ENCODE measurements at places on chromosomes 12 and 14.

DNA sequence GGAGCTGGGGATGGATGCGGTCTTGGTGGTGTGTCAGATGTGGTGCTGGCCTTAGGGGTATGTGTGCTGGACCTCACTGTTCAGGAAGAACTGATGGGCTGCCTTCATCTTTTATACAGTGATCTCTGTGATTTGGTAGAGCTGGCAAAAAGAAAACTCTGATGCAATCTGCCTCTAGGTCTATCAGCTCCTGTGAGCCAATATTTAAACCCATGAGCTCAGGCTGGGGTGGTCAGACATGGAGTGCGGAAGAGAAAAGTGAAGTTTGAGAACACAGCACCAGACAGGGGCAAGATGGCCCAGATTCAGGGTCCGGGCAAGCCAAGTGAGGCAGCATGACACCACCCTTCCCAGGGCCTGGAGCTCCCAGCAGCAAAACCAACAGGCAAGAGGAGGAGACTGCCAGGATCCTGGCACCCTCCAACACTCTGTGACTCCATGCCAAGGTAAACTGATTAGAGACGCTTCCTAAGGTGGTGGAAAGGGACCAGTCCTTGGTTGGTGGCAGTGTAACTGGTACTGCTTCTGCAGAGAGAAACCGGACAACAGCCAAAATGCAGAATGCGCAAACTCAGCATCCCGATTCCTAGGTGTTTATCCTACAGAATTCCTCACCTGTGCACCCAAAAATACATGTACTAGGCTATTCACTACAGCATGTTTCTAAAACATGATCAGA is 82.3 kb downstream of the CHGA start:
- no peak for DNase-seq

DNA sequence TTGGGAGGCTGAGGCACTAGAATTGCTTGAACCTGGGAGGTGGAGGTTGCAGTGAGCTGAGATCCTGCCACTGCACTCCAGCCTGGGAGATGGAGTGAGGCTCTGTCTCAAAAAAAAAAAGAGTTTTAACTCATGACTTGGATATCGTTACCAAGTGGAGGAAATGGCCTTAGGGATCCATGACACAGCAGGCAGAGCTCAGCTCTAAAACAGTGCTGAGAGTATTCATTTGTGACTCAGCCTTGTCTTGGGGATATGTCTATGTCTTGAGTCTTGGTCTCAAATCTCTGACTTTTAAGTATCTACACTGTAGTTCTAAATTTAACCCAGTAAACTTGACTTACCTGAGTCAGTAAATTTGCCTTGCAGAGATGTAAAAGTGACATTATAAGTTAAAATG is 8.8 kb upstream of the PEX5 start:
- no peak for DNase-seq

DNA sequence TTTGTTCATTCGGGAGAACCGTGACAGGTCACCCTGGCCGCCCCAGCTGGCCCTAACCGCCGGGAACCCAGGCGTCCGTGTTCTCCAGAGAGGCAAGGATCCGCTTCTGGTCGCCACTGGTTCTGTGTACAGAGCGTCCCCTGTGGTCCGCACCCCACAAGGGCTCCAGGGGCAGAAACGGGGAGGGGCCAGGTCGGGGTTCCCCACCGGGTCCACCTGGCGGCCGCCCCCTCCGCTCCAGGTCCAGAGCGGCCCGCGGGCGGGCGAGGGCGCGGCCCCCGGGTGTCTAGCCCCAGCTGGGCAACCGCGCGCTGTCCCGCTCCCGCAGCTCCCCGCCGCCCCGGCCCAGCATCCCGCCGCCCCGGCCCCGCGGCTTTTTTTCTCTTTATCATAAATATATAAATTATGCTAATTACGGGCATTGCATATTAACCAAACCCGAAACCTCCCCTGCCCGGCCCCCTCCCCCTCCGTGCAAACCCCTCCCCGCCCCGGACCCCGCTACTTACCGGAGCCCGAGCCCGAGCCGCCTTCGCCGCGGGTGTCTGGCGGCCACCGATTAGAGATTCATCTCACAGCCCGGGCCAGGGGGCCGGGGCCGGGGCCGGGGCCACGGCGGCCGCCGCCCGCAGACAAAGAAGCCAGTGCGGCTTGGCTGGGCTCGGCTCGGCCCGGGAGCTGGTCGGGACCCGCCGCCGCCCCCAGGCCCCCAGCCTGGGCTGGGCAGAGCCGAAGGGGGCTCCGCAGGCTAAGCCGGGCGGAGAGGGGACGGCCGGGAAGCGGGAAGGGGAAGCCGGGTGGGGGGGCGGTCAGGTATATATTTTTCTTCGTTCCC is 512 bp downstream of the POU6F1 start:
- peak; percentile 3 for DNase-seq

DNA sequence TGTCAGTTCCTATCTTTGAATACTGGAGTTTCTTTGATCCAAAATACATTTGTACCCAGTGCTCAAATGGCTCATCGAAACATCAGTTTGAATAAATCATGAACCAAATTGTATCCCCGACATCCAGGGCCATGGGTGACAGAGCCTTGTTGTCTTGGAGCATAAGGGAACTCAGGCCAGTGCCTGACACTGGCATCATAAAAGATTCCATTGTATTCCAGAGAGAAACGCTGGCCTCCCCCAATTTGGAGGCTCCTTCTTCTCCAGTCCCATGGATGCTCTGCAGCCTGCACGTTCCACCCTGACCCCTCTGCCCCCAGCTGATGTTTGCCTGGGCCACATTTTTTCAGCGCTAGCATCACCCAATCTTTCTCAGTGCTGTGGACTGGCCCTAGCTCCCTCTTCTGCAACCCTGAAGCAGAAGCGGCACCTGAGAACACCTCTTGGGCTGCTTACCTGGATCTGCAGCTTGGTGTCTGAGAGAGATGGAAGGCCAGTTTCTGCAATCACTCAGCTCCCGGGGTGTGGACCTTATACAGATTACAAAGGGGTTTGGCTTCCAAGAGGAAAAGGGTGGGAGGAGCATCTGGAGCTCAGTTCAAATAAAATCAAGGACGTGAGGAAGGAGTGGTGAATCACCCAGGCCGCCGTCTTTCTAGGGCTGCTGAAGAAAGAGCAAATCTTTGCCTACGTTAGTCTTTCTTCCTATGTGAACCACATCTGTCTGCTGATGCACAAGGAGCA is at the start of gene RNASE1:
TSS of gene RNASE1 (minus strand) at position 504 of the 744 bp plus-strand sequence. CDS start 776 bp downstream, outside the sequence.
- no peak for DNase-seq

- DNase-seq, result no peak
Measured at GRCh38 chr14:59631237-59631636, 54.6 kb upstream of the CCDC175 start.

GRCh38 chr14:71988939-71989338 is 56.7 kb downstream of the RGS6 start:
- DNase-seq, result no peak

DNA sequence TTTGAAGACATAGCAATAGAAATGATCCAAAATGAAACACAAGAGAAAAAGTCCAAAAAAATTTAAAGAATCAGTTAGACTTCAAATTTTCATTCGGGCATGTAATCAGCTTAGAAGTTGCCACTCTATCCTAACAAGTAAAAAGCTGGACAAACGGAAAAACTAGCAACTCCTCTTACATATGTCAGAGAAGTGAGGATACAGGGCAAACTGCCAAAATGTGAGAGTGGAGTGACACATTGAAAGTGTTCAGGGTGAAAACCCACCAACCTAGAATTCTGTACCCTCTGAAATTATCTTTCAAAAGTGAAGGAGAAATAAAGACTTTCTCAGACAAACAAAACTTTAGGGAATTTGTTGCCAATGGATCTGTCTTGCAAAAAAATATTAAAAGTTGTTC is 42.0 kb upstream of the CHPT1 start:
- no peak for DNase-seq

DNA sequence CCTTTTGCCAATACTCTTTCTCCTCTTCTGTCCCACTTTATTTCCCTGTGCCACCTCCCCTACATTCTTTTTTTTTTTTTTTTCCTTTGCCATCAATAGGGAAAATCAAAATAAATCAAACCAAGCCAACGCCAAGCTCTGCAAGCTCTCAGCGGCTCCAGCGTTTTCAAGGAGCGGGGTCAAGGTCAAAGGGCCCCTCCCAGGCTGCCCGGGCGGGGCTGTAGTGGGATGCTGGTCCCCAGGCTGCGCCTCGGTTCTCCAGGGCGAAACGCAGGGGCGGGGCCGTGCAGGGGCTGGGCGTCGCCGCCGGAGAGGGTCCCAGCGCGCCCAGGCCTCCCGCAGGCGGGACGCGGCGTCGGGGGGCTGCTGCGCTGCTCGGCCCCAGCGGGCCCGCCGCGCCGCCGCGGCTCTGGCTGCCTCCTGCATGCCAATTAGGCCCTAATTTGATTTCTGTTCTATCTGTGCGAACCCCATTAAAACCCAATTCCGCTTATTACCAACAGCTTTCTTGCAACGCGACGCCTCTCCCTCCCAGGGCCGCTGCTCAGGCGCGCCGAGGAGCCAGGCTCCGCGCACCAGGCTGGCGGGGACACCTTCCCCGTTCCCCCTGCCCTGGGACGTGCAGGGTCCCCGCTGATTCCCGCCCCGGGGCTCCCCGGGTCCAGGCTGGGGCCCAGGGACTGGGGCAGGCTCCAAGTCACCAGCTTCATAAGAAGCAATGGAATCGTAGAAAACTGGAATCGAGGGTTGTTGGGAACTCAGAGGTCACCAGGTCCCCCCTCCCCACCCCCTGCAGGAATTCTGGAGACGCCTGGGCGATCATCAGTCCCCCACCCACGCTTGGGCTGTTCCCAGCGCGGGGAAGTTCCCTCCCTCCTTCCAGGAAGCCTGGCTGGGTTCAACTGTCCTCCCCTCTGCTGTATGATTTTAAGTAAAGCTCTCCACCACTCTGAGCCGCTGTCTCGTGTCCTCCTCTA is 50.7 kb upstream of the MAP1LC3B2 start:
- DNase-seq, result peak; percentile 15

DNA sequence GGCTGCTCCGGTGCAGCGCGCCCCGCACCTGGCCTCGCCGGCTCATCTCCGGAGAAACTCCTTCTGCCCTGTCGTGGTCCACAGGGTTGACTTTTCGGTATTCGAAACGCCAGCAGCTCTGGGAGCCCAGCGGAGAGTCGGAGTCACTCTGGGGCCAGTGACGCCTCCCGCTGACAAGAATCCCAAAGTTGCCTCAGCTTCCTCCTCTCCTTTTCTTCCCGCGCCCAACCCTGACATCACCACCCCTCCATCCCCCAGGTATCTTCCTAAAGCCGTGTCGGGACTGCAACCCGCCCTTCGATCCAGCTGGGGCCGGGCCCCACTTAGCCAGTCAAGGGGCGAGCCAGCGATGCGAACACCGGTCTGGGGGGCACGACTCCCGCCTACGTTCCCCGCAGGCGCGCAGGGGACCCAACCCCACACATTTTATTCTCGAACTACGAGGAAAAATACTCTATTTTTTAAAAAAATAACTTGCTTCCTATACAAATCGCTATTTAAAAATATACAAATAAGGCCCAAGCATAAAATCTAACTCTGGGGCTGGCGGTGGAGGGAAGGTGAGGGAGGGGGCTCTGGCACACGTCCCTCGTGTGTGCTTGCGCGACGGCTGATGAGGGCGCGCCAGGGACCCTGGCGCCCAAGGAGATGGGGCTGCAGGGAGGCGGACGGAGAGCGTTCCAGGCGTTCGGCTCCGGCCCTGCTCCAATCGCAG is 2.1 kb downstream of the NKX2-8 start:
- DNase-seq, result no peak

DNA sequence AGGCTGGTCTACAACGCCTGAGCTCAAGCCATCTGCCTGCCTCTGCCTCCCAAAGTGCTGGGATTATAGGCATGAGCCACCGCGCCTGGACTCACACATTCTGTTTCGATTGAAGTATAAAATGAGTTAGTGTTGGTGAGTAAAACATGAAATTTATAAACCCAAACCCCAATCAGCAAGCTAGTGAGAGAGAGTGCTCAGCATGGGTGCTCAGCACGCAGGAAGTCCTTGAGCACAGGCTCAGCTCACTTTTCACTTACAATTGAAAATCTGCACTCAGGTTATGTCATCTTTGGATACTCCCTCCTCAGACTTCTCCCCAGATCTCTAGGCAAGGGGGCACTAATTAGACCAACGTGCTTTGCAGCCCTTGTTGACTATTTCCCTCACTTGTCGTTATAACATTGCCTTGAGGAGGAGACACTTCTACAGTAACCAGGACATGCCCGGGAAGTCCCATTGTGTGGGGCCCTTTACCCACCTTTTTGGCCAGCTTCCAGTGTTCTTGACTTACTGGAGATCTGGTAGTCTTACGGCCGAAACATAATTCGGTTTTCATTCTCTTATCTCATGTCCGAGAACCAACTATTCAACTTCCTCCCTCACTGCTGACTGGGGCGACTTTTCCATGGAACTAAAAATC is 68.5 kb upstream of the AMN1 start:
- no peak for DNase-seq

DNA sequence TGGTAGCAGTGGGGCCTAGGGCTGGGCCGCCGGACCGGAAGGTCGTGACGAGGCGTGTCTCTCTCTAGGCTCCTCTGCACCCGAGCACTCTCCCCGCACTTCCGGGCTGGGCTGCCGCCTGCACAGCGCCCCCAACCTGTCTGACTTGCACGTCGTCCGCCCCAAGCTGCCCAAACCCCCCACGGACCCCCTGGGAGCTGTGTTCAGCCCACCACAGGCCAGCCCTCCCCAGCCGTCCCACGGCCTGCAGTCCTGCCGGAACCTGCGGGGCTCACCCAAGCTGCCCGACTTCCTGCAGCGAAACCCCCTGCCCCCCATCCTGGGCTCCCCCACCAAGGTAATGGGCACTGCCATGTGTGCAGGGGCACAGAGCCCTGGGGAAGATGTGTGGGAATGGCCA is 13.3 kb upstream of the PUS1 start:
- DNase-seq, result no peak

DNA sequence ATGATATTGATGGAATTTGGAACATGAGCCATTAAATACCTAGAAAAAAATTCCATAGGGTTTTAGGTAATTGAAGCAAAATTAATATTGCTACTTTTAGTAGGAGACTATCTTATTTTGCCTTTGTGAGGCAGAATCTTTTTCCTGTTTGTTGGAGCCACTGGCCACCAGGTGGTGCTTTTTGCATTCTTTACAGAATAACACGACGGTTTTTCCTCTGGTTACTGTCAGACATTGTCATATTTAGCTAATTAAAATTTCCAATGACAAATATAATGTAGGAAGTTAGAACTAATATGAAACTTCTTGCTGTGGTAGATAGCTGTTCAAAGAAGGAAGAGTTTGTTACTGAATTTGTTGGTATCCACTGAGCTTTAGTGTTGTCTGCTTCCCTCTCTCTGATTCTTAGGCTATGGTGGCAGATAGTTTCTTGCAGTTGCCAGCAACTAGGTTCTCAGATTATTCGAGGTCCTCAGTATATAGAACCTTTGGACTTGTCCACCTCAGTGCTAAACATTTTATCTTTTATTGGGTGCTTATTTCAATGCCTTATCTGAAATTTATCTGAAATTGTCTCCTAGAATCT is 25.7 kb downstream of the RAB21 start:
- DNase-seq, result no peak

GRCh38 chr12:14920475-14921126 is 17.7 kb downstream of the ERP27 start:
- DNase-seq, result no peak

DNA sequence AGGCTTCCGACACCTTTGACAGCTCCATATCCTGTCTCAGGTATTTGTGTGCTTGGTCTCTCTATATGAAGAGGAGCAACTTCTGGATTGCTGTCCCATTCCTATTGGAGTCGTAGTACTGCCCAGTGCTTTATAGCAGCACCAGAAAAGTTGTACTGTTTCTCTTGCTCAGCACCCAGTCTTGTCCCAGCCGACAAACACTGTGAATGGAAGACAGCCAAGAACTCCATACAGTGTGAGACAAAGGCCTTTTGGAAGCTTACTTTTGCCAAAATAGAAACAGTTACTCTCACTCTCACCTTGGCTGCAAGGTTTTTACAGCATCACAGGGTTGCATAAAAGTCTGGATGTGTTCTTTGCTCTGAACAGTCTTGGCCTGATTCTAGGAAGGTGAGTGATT is 105.3 kb downstream of the TGFB3 start:
- DNase-seq, result no peak

GRCh38 chr14:91337699-91338335 is 79.8 kb downstream of the CCDC88C start:
- DNase-seq, result no peak
